Hematopoietic multipotent progenitor cell treated with erythropoietin and hydrocortisone succinate and interleukin-3 and kit ligand, for 8 days (in vitro differentiated cells): ENCODE measurements at places on chromosomes 2 and 18.
A peak's percentile ranks its signal among the peaks of the same experiment; 100 is the strongest.

DNA sequence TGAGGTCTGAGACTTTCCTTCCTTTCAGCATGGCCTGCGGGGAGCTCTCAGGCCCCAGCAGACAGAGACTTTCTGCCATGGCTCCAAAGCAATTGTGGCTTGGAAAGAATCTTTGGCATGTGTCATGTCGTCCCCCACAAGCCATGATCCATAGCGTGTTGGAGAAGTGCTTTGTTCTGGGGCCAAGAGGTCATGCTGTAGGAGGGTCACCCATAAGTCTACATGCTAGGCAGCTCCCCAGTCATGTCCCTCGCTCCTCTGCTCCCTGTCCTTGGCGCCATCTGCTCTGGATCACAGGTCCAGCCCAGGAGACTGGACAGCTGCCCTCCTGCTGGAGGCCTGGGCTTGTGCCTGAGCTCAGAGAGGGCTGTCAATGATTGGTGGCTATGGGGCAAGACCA, 78.8 kb upstream of the LCLAT1 start:
- no peak for DNase-seq

DNA sequence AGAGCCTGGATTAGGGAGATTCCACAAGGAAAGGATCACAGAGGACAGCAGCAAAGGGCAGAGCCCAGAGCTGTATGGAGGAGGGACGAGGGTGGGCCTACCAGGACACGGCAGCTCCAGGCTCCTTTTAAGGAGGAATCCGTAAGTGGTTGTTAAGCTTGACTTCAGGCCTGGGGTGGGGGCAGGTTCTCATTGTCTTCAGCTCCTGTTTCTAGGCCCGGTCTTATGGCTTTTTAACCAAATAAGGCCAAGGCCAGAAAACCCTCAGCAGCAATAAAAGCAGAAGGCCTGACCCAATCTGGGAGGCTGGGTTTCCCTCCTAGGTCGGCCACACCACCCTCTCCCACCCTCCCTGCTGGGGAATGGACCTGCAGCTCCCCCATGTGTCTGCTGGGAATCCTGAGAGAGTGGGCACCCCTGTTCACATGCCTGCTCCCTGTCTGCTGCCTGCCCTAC, 111.2 kb downstream of the PLB1 start:
- no peak for DNase-seq

GRCh38 chr2:150532879-150533278, 45.4 kb upstream of the RND3 start:
- no peak for DNase-seq

DNA sequence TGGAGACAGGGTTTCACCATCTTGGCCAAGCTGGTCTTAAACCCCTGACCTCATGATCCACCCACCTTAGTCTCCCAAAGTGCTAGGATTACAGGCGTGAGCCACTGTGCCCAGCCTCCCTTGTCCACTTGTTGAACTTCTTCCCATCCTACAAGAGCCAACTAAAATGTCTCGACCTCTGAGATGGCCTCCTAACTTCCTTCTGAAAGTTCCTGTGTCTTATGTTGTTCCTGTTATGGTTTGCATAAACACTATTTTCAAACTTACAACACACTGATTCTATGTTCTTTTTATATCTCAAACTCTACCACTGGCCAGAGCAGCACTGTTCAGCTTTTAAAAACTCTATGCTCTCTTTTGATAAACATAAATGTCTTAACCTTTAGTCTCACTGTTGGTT, 63.3 kb upstream of the UGP2 start:
- DNase-seq: no peak

- DNase-seq: peak; percentile 17
Observed at GRCh38 chr2:191302459-191303139, 57.4 kb downstream of the MYO1B start.

- DNase-seq: no peak
Observed at GRCh38 chr18:22558945-22559385, 141.2 kb upstream of the CTAGE1 start.

DNA sequence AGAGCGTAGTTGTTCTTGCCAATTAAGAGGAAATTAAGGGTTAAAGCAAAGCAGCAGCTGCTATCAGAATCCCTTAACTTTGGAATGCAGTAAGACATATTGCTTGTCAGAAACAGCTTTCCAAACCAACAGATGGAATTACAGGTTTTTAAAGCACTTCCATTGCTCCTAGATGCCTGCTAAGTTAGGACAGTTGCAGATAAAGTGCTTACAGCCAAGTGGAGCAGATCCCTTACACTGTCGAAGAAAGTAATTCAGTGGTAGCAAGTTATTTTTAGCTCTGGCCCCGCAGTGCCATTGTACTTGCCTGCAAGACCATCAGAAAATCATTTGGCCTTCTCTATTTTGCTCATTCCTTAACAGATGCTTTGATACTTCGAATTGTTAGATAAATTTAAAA, 5.4 kb downstream of the PDK1 start:
- no peak for DNase-seq

DNA sequence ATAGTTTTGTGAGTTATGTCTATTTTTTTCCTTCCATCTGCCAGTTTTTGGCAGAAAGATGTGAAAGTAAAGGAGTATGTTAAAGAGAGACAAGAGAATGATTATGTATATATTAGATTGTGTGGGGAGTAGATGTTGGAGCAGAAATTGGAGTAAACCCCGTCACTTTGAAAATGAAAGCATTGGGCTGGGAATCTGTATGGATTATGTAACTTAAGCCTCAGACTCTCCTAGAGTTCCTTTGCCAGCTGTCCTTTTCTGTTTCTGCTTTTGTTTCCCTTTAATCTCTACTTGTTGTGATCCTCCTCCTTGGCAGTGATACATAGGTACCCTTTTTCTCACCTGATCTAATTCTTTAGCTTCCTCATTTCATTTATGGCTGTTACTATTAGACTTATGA, 19.2 kb downstream of the CCDC138 start:
- DNase-seq: no peak

DNA sequence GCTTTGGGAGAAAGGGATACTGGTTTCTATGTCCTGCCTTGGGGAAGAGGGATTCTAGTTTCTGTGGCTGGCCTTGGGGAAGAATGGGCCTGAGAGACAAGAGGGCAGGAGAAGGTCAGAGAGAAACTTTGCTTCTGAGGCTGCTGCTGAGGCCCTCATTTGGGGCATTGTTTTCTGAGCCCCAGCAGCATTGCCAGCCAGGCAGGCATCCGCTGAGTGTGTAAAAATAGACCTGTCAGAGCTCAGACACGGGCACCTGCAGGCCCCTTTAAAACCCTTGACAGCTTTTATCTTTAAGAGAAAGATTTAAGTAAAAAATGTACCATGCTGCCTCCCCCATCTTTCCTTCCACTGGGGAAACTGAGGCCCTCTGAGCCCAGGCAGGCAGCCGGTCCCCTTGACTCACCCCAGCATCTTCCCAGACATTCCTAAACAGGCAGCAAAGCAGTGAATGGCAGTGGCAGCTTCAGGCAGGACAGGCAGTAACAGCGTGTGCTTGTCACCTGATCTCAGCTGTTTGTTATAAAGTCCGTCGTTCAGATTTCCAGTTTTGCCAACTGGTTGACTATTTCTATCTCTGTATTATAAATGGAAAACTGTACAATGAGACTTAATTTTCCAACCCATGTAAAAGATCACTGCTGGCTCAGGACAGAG, 27.6 kb downstream of the MLPH start:
- DNase-seq: no peak

DNA sequence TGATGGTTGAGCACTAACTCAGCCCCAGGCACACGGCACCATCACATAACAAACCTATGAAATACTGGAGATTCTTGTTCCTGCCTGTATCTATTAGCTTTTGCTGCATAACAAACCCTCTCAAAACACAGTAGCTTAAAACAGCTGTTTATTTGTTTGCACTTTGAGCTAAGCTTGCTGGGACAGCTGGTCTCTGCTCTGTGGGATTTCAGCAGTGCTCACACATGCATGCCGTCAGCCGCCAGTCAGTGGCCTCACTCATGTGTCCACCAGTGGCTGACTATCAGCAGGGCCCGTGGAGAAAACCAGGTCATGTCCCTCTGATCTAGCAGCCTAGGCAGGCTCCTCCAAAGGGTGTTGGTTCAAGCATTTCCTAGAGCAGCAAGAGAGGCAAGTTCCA, 52.8 kb upstream of the RAB12 start:
- DNase-seq: no peak

- peak; percentile 61 for DNase-seq
Observed at GRCh38 chr2:179410552-179411356, 146.1 kb upstream of the SESTD1 start.

- no peak for DNase-seq
Observed at GRCh38 chr2:72982219-72982618, 64.9 kb downstream of the EMX1 start.

GRCh38 chr18:23353459-23353858, 99.6 kb upstream of the RIOK3 start:
- DNase-seq: no peak

DNA sequence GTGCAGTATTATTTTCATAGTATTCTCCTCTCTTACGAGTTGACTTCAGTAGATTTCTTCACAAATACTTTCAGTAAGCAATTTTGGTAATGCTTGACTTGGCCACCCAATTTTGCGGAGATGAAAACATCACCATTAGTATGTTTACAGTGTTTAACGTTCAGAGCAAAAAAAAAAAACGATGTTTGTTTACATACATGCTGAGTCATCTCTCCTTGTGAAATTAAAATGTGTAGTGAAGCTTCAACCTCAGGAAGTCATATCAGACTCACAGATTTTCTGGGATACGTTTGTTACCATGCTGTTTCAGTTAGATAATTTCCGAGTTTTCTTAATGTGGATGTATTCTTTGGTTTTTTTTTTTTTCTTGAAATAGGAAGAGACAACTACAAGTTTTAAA, 100.1 kb downstream of the CTNNA2 start:
- no peak for DNase-seq

GRCh38 chr2:205764270-205764746, 82.0 kb downstream of the NRP2 start:
- DNase-seq: peak; percentile 64

DNA sequence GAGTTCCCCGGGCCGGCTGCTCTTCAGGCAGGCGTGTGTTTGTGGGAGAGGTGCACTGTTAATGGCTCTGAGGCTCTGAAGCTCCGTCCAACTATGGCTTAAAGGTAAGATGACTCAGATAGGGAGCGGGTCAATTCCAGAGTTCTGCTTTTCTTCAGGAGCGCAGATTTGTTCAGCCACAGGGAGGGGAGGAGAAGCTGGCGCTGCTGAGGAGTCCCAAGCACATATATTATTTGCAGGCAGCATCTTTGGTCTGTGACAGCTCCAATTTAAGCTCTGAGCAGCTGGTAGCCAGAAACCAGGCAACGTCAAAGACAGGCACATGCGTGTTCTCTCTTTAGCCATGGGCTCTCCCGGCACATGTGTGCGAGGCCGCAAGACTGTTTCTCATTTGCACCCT, 229.2 kb downstream of the BCL2 start:
- DNase-seq: no peak

GRCh38 chr18:11025671-11026070, 123.7 kb downstream of the PIEZO2 start:
- DNase-seq: no peak

- DNase-seq: peak; percentile 95
Observed at GRCh38 chr18:58117786-58118403, 73.9 kb downstream of the NEDD4L start.

DNA sequence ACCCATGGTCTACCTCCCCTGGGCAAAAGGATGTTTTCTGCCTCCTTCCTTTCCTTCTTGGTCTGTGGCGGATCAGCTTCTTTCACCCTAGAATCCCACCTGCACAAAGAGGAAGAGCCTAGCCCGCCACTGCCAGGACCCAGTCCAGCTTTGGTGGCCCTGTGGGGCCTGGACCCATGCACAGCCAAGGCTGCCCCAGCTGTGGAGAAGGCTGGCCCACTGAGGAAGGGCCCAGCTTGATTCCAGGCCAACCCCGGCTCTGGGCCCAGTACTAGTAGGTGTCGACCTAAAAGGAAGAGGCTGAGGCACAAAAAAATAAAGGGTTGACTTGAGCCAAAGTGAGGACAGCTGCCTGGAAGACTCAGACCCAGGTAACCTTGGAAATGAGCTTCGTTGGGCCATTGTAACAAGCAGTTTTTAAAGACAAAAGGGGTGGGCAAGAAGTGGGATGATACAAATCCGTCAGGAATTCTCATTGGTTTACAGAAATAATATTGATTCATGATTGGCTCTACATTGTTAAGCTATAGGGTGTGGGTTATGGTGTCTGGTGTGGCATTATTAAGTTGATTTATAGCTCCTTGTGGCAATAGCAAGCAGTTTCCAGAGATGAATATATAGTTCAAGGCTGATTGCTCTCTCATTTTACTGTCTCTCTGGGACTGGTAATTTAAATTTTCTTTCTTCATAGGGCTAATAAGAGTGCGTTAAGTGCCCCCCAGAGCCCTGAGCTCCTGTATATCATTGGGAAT, 29.8 kb upstream of the MAL start:
- no peak for DNase-seq

- DNase-seq: no peak
Observed at GRCh38 chr2:200308546-200309295, 2.2 kb downstream of the SPATS2L start.

GRCh38 chr2:205696331-205696926, 14.1 kb downstream of the NRP2 start:
- no peak for DNase-seq

GRCh38 chr2:217657252-217657651, 345.5 kb downstream of the TNS1 start:
- no peak for DNase-seq

- DNase-seq: no peak
Observed at GRCh38 chr2:133175926-133176325, 392.3 kb downstream of the NCKAP5 start.

GRCh38 chr2:9271091-9271490, 64.5 kb downstream of the ASAP2 start:
- DNase-seq: no peak
